Astrocyte (in vitro differentiated cells and primary cell): ENCODE measurements at places on chromosomes 16 and 17.

DNA sequence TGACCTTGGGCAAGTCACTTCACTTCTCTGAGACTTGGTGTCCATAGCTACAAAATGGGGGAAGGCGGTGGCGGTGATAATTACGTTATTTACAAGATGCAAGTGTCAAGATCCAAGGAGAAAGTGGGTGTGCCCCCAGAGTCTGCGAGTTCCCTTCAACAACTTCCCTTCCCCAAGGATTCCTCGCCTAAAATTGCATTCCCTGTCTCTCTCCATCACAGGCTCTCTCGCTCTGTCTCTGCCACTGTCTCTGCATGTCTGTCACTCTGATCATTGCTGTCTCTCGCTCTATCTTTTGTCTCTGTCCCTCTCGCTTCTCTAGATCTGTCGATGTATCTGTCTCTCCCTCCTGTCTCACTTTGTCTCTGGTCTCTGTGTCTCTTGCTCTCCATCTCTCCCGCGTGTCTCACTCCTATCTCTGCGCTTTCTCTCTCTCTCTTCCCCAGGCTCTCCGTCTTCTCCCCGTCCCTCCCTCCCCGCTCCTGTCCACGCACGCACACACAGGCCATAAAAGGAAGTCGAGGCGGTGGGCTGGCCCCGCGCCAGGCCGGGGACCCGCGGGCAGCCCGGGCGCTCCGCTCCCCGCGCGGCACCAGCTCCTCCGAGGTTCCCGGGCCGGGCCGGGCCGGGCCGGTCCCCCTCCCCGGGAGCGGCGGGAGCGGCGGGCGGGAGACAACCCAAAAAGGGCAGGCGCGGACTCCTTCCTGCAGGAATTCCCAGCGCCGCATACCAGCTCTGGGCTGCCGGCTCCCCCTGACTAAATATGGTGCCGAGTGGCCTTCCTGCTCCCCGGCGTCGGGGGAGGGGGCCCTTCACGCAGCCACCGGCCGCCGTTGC lies 1.1 kb upstream of the MYH11 start:
- DNase-seq, result peak; percentile 48

GRCh38 chr17:66975614-66976378 lies 11.3 kb downstream of the CACNG4 start:
- DNase-seq, result no peak

DNA sequence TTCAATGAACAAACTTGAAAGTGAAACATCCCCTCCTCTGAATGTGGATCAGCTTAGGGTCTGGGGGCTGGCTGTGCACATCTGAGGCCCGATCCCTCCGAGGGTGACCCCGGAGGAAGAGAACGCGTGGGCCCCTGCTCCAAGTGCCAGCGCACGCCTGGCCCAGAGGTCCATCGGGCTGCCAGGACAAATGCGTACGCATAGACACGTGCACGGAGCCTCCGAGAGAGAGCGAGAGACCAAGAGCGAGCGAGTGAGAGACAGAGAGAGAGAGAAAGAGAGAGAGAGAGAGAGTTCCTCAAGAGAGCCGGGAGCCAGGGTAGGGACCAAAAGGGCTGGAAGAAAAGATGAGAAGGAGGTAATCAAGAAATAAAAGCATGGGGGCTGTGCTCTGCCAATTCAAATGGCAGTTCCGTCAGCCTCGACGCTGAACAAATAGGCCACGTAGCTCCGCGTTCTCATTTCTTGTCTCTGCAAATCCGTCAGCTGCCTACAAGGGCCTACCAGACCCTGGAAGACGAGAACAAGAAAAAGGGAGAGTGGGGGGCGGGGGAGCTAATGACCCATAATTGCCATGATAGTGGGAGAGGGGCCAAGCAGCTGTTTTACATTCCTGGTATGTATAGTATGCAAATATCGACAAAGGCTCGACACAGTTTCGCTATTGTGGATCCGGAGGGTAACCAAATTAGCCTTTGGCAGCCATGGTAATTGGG lies 435.3 kb upstream of the ZFHX3 start:
- DNase-seq, result no peak

DNA sequence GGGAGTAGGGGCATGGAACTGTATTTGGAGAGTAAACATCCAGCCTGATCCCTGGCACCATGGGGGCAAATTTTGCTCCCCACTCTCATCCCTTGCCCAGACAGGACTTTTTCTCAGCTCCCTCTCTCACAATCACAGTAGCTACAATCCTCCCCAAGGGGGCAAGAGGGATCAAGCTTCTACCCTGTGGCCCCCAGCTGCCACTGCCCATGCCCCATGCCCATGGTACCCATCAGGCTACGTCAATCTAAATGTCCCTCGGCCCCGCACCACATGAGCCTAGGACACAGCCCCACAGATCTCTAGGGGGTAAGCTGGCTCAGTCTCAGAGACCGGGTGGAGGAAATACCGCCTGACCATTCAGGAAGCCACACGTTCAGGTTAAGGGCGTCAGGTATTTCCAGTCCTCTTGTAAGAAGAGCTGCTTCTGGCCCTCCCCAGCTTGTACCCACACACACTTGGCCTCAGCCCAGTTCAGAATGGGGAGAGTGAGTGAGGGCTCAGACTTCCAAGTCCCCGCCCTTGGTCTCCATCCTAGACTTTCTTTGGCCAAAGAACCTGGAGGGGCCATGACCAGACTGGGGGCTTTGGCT lies 1.8 kb downstream of the CACNB1 start:
- peak; percentile 41 for DNase-seq

- peak; percentile 22 for DNase-seq
Observed at GRCh38 chr16:87704754-87705353, 60.9 kb downstream of the KLHDC4 start.

- DNase-seq, result peak; percentile 95
Observed at GRCh38 chr17:45371414-45372324, 54.8 kb upstream of the MAP3K14 start.

GRCh38 chr17:73293480-73293911 lies 18.3 kb downstream of the CDC42EP4 start:
- peak; percentile 83 for DNase-seq

DNA sequence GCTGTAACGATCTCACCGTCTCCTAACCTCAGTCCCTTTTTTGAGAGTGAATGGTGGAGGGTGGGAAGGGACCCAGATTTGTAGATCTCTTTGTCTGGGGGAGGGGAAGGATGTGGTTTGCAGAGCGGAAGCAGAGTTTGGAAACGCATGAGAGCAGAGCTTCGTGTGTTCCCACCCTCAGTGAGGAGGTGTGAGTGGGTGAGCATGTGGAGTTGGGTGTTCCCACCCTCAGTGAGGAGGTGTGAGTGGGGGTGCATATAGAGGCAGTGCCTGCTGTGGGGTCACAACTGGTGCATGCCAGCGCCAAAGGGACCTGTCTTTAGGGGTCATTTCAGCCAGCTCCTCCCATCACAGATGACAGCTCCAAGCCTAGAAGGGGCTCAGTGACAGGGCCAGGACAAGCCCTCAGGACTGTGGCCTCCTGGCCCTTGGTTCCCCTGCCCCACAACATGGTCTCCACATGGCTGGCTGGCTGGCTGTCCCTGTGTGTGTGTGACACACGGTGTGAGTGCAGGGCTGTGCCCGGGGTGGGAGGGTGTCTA lies 1.8 kb upstream of the CISD3 start:
- no peak for DNase-seq

GRCh38 chr17:9383826-9384225 lies 191.8 kb downstream of the STX8 start:
- DNase-seq, result no peak

- DNase-seq, result no peak
Observed at GRCh38 chr16:51719376-51719775, 568.3 kb upstream of the SALL1 start.

GRCh38 chr17:68733241-68734176 lies 132.3 kb upstream of the FAM20A start:
- DNase-seq, result peak; percentile 58

GRCh38 chr17:1074886-1075605 lies 78.1 kb downstream of the TIMM22 start:
- no peak for DNase-seq

DNA sequence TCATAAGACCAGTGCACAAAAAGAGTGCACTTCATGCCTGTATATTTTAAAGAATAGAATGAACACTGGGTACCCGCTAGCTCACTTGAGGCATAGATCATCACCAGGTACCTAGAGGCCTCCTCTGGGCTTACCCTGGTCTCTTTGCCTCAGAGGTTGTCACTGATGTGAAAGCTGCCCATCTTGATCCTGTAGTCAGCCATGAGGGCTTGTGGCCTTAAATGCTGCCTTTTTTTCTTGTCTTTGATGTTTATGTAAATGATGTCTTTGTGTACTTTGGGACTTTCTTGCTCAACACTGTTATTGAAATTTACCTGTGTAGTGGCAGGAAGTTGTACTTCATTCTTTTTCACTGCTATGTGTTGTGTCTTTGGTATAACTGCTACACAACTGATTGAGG lies 26.8 kb upstream of the SLC5A10 start:
- no peak for DNase-seq

DNA sequence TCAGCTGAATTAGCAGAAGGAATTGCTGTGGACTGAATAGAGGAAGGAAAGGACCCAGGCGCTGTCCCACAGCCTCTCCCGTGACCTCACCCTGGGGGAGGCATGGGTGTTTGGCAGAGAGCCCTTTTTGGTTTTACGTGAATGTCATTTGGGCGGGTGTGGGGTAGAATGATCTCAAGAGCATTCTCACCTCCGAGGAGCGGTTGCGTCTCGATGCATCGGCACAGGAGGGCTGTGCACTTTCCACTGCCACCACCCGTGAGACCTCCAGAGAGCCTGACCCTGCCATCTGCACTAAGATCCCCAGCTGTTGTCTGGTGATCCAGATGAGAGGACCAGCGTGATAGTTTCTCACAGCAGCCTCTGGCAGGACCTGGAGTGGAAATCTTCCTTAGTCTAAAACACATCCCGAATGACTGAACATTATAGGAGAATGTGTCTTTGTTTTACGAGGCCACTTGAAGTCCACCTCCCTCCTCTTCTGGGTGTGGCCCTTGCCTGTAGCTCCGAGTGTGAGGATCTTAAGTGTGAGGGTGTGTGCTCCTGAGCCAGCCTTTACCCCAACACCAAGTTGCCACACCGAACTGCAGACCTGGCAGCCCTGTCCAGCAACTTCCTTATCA lies 29.3 kb downstream of the FOXK2 start:
- no peak for DNase-seq

- DNase-seq, result no peak
Observed at GRCh38 chr17:48997827-48998586, 822 bp downstream of the IGF2BP1 start.

DNA sequence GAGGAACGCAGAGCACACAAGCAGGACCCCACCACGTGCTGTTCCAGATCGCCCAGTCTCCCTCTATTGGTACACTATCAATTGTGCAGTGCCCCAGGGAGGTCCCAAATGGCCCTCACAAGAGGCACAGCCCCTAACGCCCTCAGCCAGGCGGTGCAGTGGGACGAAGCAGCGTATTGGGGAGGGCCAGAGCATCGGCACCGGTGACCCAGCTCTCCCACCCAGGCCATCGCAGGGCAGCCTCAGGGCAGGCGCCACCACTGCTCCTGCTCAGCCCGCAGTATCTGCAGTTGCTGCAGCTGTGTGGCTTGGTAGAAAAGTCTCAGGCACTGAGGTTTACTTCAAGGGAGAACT lies 5.9 kb upstream of the FAAP100 start:
- DNase-seq, result no peak

DNA sequence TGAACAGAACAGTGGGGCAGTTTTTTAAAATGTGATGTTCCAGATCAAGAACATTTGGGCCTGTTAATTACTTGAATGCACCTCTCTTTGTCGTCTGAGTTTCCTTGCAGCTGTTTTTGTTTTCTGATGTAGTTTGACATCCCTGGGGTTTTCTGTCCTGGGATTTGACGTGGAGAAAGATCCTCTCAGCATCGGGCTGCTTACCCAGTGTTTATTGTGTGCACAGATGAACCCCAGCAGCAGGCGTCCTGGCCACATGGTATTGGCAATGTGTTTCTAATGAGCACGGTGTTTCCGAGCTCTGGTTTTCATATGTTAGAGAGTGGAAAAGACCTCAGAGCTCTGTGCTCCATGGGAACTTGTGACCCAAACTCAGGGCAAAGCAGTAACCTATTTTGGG lies 191.1 kb upstream of the IRX3 start:
- DNase-seq, result no peak

- no peak for DNase-seq
Observed at GRCh38 chr16:57618296-57619132, 9.9 kb upstream of the ADGRG1 start.

- DNase-seq, result no peak
Observed at GRCh38 chr16:79451196-79451816, 149.2 kb downstream of the MAF start.

DNA sequence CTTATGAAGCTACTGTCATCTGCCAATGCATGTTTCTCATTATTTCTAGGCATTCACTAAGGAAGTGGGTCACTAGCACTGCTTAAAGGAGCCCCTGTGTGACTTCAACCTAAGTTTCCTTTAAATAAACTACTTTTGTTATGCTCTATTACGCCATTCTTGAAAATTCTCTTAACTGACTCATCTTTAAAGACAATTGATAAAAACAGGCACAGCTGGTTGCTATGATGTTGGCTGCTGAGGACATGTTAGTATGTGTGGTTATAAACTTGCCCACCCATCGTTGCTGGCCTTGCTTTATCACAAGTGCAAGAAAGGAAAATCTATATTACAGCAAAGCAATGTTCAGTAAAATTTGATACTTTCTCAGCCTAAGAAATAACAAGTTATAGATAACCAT lies 75.8 kb upstream of the CNTNAP4 start:
- DNase-seq, result no peak

- DNase-seq, result no peak
Observed at GRCh38 chr16:50812876-50813466, 71.1 kb downstream of the CYLD start.

DNA sequence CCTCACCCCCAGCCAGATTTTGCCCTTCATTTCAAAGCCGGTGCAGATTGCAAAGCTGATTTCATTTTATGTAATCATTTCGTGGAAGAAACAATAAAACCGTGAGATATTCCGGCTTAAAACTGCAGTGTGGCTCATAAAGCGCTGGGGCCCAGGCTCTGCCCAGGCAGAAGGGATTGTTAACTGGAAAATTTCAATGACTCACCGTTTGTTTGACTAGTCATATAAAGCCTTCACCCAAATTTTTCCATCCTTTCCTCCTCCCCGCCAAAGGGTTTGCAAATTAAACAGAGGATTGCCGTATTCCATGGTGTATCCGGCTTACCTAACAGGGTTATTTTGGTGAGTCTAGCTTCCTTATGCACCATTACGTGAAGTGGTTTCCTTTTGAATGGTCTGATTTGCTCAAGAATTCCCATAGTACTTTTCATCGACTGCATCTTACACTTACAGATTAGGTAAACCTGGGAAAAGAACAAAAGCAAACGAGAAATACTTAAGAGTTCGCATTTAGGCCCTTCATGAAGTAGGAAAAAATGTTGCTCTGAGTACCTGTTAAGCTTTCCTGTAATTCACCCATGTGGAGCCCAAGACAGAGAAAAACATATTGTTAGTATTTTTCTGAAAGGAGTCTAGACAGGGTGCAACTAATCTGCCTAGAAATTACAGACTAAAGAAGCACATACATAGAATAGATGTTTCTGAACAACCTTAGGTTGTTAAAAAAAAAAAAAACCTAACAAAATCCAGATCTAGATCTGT lies 949 bp upstream of the GSPT1 start:
- peak; percentile 55 for DNase-seq

DNA sequence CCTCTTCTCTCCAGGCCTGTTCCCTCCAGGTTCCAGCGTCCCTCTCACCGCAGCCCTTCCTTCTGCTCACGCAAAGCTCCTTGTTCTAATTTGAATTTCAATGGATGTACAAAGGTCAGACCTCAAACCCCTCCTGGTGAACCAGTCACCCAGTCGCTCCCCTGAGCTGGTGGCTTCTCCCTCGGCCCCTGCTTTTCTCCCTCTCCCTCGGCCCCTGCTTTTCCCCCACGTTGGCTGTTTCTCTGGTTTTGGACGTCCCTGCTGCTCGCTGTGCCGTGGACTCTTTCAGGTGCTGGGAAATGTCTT lies 8.6 kb upstream of the MSLN start:
- no peak for DNase-seq
